ENCODE measurements at places on chromosomes 12 and 14. TPM values are rescaled to one million over a fixed set of nuclear protein-coding genes. Genes with fewer than 3 reads are reported as not detected.

Gene CD27
- not detected for total RNA-seq

Gene KLHL33
- not detected for total RNA-seq

Gene CINP
- total RNA-seq, result 60.2 TPM

Gene INHBE
- total RNA-seq, result 0.13 TPM

Gene PPP1R36
- total RNA-seq, result 0.33 TPM

Gene MYO1A
- 0.15 TPM for total RNA-seq

Gene PAPLN
- 10.4 TPM for total RNA-seq

Gene PTGER2
- 1.5 TPM for total RNA-seq

Gene MMP14
- 0.84 TPM for total RNA-seq

Gene RIPK3
- total RNA-seq, result not detected

Gene TFCP2
- 20.6 TPM for total RNA-seq

Data from A549 treated with CpdA at 1 μM for 4 hours (cell line).